ENCODE measurements at places on chromosomes 12 and 14.

- no peak for DNase-seq
Observed at GRCh38 chr12:29880987-29881386, 97.2 kb upstream of the TMTC1 start.

- no peak for DNase-seq
Observed at GRCh38 chr14:81172881-81173280, 47.9 kb downstream of the GTF2A1 start.

DNA sequence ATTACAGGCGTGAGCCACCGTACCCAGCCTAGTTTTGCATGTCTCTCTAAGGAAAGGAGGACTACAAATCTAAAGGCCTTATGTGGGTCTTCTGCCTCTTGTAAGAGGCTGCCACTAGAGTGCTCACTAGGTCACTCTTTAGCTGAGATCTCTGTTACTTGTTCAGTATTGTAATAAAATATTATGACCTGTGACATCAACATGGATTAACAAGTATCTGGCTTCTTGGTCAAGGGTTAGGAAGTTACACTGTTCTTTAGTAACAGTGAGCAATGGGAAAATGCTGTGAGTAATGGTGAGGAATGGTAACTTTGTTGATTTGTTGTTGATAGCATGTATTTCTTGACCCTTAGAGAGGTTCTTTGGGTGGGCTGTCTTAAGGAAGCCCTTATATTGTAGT, 50.5 kb downstream of the ERC1 start:
- DNase-seq, result no peak

DNA sequence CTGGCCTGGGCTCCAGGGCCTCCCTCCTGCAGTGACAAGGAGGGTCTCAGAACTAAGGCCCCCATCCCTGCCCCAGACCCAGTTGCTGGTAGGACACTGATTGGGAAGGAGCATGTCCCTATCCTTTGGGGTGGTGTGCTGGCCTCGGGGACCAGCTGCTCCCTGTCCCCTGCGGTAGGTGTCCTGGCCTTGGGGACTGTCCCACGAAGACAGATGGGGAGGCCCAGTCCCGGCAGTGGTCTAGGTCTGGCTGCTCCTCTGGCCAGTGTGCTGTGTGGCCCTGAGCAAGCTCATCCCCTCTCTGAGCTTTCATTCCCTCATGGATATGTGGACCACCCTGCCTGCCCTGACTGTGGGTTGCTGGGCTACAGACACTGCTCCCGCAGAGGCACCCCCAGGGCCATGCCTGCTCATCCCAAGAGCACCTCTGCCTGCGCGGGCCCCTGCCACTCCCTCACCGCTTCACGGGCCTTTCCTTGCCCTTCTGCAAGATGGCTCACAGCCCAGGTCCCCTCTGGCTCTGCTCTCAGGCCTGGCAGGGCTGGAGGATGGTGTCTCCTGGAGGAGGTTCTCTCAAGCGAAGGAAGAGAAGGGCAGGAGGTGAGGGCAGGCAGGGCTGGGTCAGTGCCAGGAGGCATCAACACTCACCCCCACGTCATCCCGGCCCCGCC, 12.5 kb downstream of the AHNAK2 start:
- no peak for DNase-seq

GRCh38 chr14:99248761-99249171, 23.2 kb downstream of the BCL11B start:
- no peak for DNase-seq

GRCh38 chr12:22539055-22539454, 5.3 kb downstream of the C2CD5 start:
- no peak for DNase-seq

DNA sequence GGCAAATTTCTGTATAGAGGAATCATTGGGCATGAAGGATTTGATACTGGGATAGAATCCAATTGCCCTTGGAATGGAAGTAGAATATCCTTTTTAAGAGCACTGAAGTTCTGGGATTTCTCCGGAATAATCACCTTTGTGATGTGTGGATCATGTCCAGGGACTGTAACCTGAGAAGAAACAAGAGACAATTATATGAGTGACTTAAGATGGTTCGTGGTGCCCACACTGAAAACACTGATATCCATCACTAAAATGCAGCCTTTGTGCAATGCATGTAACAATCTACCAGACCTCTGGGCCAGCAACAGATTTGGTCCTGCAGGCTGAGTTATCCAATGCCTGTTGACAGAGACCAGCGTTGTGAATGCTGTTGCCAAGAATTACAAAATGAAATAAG, 48.5 kb downstream of the MDM2 start:
- no peak for DNase-seq

GRCh38 chr14:57863471-57863870, 2.4 kb downstream of the SLC35F4 start:
- DNase-seq, result no peak
